Brain microvascular endothelial cell (primary cell): ENCODE measurements at places on chromosomes 13 and 19.

GRCh38 chr13:44240611-44241145, 132.9 kb upstream of the SERP2 start:
- DNase-seq, result no peak

GRCh38 chr13:67123165-67123564, 107.0 kb downstream of the PCDH9 start:
- no peak for DNase-seq

- no peak for DNase-seq
Observed at GRCh38 chr13:102589301-102589822, 7.4 kb upstream of the TPP2 start.

GRCh38 chr13:36717966-36718545, 44.2 kb downstream of the SERTM1 start:
- DNase-seq, result no peak

GRCh38 chr13:79631051-79631659, 150.2 kb downstream of the NDFIP2 start:
- peak; percentile 33 for DNase-seq

DNA sequence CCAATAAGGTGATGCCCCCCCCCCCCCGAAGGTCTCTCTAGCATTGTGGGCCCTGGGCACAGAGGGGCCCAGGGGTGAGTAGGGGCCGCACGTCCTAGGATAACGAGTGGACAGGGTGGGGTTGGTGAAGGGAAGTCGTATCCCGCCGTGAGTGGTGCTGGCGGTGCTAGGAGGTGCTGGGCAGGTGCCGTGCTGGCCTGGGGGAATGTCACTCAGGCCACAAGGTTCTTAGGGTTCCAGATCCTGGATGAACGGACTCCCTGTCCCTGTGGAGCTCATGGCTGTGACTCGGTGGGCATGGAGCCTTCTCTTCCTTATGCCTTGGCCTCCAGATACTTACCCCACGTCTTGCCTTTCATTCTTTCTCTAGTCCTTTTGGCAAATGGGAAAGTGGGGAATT, 157.4 kb upstream of the SOX1 start:
- no peak for DNase-seq

GRCh38 chr19:47226426-47227351, 4.3 kb downstream of the BBC3 start:
- no peak for DNase-seq
